ENCODE measurements at places on chromosomes 6 and 20. TPM values are rescaled to one million over a fixed set of nuclear protein-coding genes. Genes with fewer than 3 reads are reported as not detected.

Gene TREM2
- 8.4 TPM for polyA plus RNA-seq

DNA sequence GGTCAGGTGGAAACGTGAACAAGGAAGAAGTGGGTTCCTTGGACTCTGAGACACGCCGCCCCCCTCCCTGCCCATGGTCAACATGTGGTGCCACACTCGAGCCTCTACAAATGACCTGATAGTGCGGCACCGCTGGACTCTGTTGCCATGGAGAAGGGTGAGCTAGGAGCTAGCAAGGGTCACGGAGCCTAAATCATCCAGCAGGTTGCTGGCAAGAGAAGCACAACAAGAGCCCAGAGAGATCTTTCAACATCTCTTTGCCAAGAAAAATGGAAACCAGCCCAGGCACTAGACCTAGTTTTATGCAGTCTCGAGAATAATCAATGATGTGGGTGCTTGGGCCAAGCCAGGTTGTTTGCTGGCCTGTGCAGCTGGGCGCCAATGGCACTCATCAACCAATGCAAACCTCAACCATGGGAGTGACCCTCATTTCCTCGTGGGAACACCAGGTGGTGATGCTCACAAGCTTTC lies 69.5 kb downstream of the NOL4L start:
- DNase-seq, result no peak

GRCh38 chr20:1686151-1686748 lies 28.7 kb upstream of the SIRPG start:
- DNase-seq, result no peak

DNA sequence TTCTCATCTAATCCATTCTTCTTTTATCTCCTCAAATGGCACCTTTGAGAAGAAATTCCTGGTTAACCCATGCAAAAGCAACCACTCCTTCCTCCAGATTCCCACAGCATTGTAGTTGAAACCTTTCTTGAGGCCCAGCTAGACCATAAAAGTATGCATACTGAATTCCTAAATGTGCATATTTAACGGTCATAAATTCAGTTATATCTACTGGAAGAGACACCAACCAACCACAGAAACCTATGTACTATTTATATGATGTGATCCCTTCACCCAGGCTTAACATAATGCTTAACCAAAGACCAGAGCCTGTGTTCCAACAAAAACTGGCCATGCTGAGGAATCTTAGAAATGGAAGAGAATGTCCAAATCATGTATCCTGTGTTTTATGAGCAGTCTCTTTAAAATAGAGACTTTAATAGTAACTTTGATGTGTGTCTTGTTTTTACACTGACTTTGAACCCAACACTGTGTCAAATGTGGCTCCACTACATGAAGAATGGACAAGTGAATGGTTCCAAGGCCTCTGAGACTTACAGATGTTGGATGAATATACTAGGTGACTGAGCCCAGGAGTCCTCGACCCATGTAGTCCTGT lies 11.4 kb upstream of the TAF8 start:
- no peak for DNase-seq

Gene CAGE1
- polyA plus RNA-seq, result 0.06 TPM

DNA sequence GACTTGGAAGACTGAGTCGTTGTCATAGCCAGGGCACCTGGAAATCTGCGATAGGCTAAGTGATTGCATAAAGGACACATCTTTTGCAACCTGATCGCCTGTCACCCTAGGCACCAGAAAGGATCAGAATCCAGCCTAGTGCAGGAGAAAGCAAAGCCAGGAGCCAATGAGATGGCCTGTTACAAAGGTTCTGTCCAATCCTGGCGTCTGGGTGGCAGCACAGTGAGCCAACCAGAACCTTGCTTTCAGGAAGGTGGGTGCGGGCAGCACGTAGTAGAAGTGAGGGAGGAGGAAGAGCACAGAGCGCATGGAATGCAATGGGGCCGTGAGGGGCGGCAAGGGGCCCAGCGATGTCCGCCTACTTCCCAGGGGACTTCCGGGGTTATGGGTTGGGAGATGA lies 120.4 kb upstream of the GGTLC1 start:
- no peak for DNase-seq

DNA sequence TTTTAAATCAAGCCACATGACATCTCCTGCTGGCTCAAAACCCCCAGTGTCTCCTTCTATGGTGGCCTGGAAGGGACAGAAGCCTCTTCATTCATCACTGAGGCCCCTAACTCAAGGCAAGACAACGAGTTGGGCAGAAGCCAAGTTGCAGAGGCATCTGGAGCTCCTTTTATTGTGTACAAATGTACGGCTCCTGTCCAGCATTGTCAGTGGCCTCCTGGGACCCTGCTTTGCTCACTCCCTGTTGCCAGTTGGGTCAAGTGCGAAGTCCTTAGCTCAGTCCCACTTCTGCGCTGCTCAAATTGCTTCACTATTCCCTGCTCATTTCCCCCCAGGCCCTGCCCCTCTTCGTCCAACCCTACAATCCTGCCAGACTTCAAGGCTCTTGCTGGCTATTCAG lies 181.2 kb upstream of the PMEPA1 start:
- no peak for DNase-seq

DNA sequence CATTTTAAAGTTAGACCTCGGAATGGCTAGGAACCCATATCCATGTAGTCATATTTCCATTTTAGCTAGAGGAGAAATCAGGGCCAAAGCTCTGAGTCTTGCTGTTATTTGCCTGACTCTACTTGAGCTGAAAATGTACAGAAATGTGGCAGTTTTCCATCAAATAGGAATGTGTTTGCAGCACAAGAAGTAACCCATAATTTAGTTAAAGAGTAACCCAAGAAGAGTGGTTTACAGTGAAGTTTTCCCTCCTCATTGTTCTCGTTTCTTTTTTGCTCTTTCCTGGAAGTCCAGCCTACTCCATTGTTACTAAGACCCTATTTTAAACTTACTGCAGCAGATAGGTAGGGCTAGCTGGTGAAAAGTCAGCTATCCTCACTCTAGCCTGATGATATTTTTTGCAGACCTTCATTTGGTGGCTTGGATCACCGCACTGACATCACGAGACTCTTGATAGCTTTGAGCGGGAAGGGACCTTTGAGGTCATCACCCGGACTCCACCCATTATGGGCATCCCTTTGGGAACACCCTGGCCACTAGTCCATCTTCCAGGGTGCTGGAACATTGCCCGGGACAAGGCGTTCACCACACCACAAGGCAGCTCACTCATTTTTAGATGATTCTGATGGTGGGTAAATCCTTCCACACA lies 28.0 kb upstream of the ADGRF5 start:
- no peak for DNase-seq

DNA sequence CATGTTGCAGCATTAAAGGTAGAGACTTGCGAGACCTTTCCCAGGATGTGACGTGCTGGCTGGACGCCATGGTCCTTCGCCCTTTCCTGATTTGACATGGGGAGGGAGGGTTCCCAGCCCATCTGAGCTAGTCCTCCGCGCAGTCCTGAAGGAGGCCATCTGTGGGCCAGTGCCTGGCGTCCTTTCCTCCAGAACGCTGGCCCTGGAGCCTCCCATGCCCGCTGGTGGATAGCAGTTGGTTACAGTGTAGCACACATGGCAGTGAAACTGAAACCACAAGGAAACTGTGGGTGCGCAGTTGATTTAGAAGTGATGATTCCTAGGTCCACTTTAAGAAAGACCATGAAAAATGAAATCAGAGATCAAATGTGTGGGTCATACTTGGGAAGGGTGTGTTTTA lies 193.7 kb downstream of the CDH4 start:
- DNase-seq, result no peak

- DNase-seq, result peak; percentile 65
Measured at GRCh38 chr20:64161356-64162238, 2.7 kb upstream of the MYT1 start.

- DNase-seq, result peak; percentile 88
Measured at GRCh38 chr6:151240036-151240685, 394 bp downstream of the AKAP12 start.

DNA sequence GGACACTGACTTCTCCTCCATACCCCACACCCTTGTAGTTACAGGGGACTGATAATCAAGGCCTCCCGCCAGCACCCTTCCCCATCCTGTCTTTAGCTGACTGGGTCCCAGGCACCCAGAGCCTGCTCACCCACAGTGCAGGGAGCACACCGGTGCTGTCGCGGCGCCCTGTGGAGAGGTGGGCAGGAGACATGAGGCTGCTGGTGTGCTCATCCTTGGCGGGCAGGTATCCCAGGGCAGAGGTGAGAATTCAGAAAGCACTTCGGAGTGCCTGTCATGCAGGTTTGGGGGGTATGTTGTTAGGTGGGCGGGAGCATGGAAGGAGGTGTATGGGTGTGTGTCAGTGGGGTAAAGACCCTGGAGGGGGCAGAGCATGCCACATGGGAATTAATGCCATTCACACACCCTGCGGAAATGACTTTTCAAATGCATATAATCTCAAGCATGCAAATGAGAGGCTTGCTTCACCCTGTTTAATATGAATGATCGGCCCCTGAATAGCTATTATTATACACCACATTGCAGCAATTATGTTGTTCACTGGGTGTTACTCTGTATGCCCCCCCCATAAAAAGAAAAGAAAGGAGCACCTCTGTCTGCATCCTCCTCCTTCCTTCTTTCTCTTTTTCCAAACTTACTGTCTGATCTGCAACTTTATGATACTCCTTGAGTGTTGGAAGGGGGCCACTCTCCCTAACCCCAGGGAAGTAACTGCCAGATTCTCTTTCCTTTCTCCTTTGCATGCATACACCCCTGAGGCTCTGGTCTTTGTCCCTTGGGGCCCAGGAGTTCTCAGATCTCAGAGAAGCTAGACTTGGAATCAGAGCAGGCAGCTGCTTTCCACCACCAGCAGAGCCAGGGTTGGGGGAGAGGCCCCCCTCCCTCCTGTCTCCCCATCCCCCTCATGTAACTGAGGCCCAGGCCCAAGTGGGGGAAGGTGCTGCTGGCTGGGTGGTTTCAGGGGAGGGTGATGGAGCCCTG lies 16.0 kb downstream of the FOXP4 start:
- DNase-seq, result no peak

GRCh38 chr6:32854376-32855178 lies 585 bp downstream of the PSMB9 start:
- peak; percentile 54 for DNase-seq

Gene MEA1
- 38.2 TPM for polyA plus RNA-seq

Gene MEI4
- not detected for polyA plus RNA-seq

Gene OR2J3
- not detected for polyA plus RNA-seq

Gene TFEB
- 10.1 TPM for polyA plus RNA-seq

DNA sequence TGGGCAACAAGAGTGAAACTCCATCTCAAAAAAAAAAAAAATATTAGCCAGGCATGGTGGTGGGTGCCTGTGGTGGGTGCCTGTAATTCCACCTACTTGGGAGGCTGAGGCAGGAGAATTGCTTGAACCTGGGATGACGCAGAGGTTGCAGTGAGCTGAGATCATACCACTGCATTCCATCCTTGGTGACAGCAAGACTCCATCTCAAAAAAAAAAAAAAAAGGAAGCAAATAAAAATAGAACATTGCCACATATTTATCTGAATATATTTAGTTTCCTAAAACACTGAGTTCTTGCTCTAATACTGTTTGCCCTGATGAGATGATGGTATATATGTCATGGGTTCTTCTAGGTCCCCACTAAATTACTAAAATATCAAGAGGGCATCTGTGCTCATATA lies 28.4 kb downstream of the CASP8AP2 start:
- DNase-seq, result no peak

- DNase-seq, result no peak
Measured at GRCh38 chr20:37915800-37916570, 13.1 kb downstream of the VSTM2L start.

DNA sequence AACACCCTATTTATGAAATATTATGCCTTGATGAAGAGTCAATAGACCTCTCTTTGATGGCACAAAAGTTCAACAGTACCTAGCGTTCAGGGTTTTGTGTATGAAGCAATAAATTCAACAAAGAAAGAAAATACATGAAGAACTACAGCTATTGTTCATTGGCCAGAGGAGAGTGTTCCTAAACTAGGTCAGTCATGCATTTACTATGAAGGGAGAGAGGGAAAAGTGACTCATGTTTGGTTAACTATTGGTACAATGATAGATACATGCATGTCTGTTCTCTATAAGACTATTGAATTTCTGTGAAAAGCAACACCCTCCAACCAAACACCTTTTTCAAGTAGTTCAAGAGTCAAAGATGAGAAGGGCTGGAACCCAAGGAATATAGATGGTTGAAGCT lies 50.7 kb downstream of the CLIC5 start:
- no peak for DNase-seq

DNA sequence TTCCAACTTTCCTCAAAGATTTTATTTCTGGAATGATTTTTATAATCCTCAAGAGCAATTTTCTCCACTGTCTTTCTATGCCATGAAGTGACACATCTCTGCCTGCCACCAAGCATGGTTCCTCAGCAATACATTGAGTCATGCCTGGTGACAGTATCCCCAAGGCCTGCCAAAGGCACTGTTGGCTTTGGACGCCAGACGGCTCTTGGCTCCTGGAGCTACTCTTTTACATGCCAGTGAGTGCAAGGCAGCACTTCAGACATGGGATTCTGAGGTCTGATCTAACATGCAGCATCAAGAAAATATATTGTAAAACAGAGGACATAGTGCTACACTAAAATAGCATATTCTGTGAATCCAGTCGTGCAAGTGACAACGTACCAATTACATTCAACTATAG lies 20.1 kb upstream of the PLEKHG1 start:
- no peak for DNase-seq

DNA sequence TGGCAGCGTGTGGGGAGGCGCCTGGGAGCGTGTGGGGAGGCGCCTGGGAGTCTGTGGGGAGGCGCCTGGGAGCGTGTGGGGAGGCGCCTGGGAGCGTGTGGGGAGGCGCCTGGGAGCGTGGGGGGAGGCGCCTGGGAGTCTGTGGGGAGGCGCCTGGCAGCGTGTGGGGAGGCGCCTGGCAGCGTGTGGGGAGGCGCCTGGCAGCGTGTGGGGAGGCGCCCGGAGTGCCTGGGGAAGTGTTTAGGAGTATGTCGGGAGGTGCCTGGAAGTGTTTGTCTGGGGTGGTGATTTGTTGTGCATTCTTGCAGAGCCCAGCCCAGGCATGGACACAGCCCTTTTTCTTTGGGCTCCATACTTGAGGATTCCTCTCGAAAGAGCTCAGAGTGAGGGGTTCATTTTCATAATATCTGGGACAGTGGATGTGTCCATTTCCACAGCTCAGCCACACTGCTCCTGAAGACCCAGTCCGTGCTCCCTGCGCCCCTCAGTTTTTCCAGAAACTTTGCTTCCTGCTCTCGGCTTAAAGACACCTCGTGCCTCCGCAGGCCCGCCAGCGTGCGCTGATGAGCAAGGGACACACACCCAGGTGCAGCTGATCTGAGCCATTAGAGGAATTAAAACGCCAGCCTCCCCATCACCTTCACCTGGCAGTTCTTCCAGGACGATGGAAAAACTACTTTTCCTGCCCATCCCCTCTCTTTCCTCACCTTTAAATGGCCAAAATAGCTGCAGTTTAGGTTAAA lies 172.2 kb upstream of the THBS2 start:
- no peak for DNase-seq

Gene RGS17
- polyA plus RNA-seq, result 0.74 TPM

GRCh38 chr20:58043236-58044140 lies 185.0 kb downstream of the ANKRD60 start:
- DNase-seq, result no peak

Gene F13A1
- polyA plus RNA-seq, result 54.5 TPM

- DNase-seq, result no peak
Measured at GRCh38 chr6:166905013-166905412, 51.3 kb downstream of the RNASET2 start.

- no peak for DNase-seq
Measured at GRCh38 chr6:122853259-122853995, 64.4 kb downstream of the SMPDL3A start.
